ENCODE measurements at places on chromosomes 6 and 20. TPM values are rescaled to one million over a fixed set of nuclear protein-coding genes. Genes with fewer than 3 reads are reported as not detected.

GRCh38 chr6:77447254-77447653 lies 16.0 kb downstream of the HTR1B start:
- no peak for DNase-seq

- DNase-seq = no peak
Measured at GRCh38 chr6:32522302-32523047, 7.6 kb downstream of the HLA-DRB5 start.

GRCh38 chr6:158416883-158417759 lies 104.9 kb downstream of the TULP4 start:
- DNase-seq = no peak

The C6orf120 gene
- total RNA-seq = 32.3 TPM

GRCh38 chr20:34254979-34255378 lies 13.8 kb downstream of the ASIP start:
- no peak for DNase-seq

The FGD2 gene
- not detected for total RNA-seq

DNA sequence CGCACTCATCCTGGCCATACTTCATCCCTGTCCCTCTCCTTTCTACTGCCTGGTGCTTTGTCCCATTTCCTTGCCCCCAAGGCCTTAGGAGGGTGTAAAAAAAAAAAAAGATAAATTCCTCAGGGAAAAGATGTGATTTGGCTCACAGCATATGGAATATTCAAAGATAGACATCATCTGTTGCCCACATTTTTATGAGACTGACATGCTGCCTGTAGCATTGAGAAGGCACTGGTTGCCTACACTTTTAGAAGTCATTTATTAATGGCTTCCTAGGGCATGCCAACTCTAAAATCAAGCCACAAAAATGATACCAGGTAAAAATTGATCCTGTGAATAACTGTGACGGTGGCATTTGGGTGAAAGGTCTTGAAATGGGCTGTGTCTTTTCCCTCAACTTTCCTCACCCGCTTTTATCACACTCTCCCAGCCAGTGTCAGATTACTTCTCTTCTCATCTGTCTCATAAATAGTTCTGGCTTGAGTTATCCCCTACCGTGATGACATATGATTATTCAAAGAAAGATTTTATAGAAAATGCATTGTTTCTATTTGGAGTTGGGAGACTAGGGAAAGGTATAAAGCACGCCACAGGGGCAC lies 139.4 kb downstream of the CARMIL1 start:
- DNase-seq = no peak

The OR11A1 gene
- total RNA-seq = not detected

DNA sequence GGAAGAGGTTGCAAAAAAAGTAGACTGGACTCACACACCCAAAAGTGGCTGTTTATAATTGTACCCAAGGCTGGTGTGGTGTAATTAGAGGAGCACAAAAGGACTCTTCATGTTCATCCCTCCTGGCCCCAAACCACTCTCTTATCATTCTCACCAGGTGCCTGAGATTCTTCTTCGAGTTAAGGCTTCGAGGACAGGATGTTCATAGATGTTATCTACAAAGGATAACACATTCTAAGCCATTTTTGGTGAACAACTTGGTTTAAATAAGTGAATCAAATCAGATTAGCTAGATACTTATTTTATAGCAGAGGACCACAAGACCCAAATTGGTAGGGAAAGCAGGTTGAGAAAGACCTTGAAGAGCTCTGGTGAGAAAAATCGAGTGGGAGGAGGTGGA lies 73.1 kb upstream of the SUPT3H start:
- no peak for DNase-seq

The CYP24A1 gene
- total RNA-seq = not detected

DNA sequence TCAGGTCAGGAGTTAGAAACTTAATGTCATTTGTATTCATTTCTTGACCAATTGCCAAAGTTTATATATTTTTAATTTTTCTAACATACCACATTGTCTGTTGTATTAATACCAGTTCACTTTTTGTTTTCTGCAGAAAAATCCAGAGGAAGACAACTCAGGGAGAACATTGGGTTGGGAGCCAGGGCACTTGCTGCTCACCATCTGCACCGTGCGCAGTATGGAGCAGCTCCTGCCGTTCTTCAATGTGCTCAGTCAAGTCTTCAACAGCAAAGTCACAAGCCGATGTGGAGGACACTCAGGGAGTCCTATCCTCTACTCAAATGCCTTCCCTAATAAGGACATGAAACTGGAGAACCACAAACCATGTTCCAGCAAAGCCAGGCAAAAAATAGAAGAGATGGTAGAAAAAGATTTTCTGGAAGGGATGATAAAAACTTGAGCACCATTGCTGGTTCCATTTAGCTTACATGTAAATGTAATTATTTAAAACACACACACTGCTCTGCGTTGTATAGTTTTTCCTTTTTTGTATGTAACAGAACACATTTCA lies 25.3 kb downstream of the PGM3 start:
- no peak for DNase-seq
